AG08396 (cell line): ENCODE measurements at places on chromosomes 12 and 14.

GRCh38 chr14:77752799-77753516 lies 8.0 kb downstream of the SNW1 start:
- no peak for DNase-seq

DNA sequence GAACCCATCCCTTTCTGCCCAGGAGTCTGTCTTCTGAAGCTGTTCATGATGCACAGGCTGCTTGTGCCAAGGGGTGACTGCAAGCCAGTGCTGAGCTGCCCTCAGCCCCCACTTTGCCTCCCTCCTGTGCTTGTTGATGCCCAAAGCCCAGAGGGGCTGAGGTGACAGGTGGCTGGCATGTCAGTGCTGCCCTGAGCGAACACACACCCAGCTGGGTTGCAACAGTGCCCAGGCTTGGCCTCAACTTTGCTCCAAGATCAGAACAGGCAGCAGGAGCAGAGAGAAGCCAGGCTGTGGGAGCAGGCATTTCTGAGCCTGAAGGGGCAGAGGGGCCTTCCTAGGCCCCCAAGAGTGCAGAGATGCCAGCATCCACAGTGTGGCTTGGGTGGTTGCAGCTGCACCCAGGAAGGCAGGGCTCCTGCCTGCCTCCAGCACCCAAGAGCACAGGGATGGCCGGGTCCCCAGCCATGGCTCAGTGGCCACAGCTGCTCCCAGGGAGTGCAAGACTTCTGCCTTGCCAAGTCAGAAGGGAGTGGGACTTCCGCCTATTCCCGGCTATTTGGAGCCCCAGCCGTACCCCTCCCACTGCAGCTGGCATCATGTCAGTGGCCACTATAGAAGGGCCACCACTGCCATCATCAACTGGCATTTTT lies 83.1 kb downstream of the SLC16A7 start:
- no peak for DNase-seq

DNA sequence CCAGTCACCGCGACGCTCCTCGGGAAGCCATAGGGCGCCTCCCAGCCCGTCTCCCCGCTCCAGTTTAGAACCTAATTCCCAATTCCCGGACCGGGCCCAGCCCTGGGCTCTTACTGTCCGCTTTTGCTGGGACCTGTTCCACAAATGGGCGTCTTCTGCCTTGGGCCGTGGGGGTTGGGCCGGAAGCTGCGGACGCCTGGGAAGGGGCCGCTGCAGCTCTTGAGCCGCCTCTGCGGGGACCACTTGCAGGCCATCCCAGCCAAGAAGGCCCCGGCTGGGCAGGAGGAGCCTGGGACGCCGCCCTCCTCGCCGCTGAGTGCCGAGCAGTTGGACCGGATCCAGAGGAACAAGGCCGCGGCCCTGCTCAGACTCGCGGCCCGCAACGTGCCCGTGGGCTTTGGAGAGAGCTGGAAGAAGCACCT lies 797 bp downstream of the UNG start:
- peak; percentile 61 for DNase-seq

DNA sequence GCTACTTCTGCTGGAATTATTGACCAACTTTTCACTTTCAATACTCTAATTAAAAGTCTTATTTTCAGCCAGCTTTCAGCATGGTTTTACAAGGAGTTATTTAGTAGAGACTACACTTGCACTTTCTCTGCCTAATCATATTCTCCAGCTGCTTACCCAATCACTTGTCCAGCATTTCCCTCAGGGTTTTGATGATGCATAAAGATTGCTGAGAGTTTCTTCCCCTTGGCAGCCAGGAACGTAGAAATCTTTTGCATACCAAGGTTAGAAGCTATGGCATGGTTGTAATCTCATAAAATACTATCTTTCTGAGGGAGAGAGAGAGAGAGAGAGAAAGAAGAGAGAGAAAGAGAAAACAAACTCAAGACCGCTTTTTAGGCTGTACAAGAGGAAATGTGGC lies 10.8 kb downstream of the OR4Q3 start:
- no peak for DNase-seq

GRCh38 chr14:39091716-39092115 lies 11.3 kb downstream of the SEC23A start:
- no peak for DNase-seq

DNA sequence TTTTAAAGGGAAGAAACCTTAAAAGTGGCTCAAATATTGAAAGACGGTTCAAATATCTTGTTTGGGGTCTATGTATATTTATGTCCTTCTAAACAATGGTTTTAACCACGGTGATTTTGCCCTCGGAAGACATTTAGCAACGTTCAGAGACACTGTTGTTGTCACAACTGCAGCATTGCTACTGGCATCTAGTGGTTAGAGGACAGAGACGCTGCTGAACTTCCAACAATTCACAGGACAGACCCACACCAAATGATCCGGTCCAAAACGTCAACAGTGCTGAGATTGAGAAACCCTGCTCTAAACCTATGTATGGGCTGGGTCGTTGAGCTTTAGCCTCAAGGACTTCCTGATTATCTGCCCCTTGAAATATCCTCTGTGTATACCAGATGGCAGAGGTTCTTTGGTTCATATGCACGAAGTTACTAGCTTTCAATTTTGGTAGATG lies 1.7 kb downstream of the ANGEL1 start:
- DNase-seq = peak; percentile 47
